ENCODE measurements at places on chromosomes 5 and 9.

DNA sequence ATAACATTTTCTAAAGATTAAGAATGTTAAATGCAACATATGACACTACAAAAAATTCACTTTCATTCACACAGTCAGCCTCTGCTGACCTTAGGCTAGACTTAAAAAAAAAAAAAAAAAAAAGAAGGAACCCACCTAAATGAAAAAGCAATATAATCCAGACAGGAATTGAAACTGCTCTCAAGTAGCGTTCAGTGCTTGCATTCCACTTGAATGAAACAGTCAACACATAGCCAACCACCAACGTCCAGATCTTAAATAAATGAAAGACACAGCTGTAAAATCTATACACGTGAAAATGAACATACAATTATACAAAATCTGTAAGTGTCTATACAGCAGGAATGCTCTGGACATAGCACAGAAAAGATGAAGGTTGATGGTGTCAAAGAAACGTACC lies 11.4 kb downstream of the TMEM245 start:
- DNase-seq = no peak

DNA sequence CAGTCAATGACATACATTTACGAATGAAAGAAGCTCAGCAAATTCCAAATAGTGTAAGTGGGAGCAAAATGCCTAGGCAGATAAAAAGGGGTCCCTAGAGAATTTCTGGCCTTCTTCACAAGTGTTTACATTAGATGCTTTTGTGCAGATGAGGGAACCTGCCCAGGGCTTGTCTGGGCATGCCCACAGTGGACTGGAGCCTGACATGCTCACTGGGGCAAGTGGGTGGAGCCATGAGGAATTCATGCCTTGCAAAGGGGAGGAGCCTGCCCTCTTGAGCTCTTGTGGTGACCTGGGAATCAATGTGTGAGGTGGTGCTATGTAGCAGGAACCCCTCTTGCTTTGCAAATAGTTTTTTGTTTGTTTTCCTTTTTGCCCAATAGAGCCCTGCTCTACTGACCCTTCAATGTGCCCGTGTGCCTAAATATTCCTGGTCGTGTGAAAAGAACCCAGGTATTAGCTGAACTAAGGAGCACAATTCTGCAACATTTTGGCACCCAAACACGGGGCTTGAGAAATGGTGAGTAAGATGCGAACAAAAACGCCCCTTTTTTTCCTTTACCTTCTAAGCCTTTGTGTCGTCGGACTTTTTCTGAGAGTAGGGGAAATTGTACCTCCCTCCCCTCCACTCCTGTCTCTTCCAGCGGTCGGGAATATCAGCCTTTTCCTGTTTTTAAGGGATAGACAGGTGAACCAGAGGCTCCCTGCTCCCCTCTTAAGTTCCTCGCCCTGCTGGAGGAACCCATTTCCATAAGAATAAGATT lies 433.8 kb upstream of the CDH9 start:
- DNase-seq = no peak

DNA sequence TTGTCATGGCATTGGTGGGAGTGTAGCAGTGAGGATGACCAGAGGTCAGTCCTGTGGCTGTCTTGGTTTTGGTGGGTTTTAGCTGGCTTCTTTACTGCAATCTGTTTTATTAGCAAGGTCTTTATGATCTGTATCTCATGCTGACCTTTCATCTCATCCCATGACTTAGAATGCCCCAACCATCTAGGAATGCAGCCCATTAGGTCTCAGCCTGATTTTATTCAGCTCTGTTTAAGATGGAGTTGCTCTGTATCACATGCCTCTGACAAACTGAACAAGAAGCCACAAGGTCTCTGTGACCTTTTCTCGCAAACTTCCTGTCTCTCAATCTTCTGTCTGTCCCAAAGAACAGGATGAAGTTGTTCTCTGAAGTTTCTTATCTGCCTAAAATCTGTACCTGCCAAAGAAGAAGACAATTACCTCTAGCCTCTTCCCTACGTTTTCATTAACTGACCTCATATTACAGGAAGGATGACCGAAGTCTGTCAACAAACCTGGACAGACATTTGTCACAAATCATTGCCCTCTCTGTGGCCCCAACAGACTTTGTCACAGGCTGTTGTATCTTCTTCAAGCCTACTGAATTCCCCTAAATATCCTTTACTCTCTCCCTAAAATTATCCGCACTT lies 284.2 kb upstream of the SEMA6A start:
- DNase-seq = no peak

DNA sequence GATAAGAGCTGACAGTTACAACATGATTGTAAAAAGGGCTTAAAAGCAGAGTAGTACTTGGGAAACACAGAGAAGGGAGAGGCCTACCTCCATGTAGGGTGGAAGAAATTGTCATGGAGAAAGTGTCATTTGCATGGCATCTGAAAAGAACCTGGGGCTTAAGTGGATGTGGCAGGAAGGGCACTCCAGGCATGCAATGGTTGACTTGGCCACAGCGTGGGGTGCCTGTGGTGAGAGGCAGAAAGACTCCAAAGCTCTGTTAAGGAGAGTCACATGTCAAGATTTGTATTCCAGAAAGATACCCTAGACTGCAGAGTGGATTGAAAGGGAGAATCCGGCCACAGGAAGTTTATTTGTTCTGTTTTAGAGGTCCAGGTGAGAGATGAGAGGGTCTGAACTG lies 2.4 kb downstream of the POLR3G start:
- DNase-seq = no peak

GRCh38 chr9:35829084-35829763 lies at the start of gene TMEM8B:
TSS of gene TMEM8B (plus strand) at chr9:35829228. CDS start at chr9:35829448, 220 bp downstream.
- DNase-seq = peak; percentile 95
